ENCODE measurements at places on chromosomes 2 and 18.

DNA sequence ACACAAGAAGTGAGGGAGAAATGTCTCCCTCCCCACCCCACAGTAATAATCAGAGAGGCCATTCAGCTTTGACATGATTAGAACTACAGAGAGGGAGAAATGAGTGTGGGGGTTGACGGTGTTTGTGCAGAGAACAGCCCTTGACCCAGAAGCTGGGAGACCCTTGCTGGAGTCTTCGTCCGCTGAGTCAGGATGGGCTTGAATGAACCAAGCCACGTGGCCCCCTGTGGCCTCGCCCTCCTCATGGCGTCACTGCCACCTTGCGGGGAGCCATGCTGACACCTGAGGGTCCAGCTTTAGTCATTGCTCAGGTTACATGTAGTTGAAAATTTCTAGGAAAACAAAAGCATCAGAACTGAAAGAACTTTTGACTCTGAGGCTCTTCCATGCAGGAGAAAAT is 101.2 kb downstream of the DGKD start:
- no peak for DNase-seq

- DNase-seq: no peak
Measured at GRCh38 chr18:21257386-21257785, 15.4 kb downstream of the GREB1L start.

DNA sequence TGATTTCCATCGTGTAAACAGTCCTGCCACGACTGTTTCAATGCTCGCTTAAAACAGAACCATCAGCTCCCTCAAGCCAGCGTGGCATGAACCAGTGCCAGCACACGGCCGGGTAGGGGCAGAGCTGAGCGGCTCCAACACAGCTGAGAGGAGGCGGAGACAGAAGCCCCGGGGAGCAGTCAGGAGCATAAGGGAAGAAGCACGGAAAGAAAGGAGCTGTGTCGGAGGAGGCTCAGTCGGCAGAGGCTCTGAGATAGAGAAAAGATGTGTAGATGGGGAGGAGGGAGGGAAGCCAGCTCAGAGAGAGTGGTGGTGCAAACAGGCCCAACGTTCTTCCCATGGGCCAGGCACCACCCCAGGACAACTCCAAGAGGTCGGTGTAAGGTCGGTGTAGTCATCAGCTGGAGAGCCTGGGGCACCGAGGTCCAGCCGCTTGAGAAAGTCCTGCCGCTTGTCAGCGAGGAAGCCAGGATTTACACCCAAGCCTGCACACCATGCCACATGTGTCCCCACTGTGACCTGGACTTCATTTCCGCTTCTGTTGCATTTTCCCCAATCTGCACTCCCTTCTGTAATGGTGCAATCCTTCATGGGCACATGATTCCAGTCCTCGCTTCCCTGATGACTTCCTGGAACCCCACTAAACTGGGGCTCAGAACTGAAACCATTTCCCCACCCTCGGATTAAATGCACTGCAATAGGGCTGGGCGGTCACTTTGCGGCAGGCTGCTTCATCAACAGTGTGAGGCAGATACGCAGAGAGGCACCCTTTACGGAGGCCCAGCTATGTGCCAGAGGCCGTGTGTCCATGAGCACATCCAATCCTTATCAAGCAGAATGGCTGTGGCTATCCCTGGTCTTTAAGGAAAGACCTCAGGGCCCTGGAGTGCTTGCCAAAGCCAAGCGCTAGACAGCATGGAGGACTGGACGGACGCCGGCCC is 43.5 kb downstream of the CYP27C1 start:
- DNase-seq: no peak

DNA sequence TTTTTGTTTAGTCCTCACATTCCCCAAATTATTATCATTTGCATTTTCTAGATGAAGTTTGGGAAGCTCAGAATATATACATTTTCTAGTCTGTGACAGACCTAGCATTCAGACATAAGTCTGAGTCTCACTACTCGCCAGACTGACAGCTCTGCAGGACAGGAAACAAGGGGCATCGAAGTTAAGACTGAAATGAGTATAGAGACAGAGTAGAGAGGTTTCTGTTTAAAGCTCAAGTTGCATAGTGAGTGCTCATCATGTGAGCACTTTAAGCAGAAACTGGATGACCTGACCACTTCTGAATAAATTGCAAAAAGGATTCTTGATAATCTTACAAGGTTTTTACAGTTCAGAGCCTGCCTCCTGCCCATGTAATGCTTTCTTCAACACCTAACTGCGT is 1.1 kb downstream of the HADHB start:
- DNase-seq: no peak

GRCh38 chr2:127637236-127637630 is 8.7 kb upstream of the GPR17 start:
- DNase-seq: no peak

DNA sequence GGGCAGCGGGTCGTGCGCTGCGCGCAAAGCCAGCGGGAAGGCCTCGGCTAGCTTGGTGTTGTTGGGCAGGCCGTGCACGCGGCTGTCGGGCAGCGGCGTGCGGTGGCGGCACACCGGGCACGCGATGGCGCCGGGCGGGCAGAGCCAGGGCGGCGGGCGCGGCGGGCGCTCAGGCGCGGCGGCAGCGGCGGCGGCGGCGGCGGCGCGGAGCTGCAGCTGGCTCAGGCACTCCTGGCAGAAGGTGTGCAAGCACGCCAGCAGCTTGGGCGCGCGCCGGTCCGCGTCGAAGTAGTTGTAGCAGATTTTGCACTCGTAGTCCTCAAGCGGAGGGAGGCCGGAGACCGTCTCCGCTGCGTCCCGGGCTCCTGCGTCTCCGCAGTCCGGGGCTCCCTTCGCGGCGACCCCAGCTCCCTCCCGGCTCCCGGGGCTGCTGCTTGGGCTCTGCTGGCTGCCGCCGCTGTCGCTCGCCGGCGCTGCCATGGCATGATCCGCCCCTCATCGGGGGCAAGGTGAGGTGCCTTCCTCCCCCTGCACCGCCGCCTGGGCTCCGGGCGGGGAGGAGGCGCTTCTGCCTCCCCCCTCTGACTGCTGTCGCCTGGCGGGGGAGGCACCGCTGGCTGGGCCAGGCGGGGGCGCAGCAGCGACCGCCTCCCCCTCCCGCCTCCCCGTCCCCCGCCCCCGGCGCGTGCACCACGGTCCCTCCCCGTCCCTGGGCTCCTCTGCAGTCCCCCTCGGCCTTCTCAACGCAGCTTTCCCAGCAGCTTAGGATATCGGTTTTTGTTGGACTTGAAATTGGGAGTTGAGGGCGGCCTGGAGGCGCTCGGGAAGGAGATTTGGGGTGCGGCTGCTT is 21.0 kb upstream of the PAX3 start:
- DNase-seq: no peak

DNA sequence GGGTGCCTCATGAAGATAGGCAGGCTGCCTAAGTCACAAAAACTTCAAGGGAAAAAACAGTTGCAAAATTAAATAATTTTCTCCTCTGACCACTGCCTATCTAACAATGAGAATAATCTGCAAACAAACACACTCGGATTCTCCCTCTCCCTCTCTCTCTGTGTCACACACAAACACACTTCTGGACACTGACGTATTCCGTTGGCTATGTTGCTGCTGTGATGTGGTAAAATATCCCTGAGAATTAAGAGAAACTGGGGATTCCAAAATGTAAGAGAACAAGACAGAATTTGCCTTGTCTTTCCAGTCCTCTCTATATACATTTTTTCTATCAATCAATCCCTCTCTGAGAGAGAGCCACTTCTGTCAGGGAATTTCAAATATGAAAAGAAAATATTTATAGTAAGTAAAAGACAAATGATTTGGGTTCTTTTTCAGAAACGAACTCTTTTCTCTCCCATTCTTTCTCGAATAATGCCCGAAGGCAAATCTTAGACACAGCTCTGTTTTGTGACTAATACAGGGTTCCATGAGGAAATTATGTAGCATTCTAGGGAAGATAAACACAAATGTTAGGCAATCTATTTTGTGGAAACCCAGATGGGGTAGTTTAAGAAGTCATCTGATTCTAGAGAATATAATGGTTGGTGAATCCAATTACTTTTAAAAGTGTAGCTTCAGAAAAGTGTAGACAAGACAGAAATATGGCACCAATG is 310.3 kb upstream of the CYP26B1 start:
- DNase-seq: no peak

- no peak for DNase-seq
Measured at GRCh38 chr18:32730620-32731091, 42.2 kb downstream of the KLHL14 start.

GRCh38 chr18:63237881-63238692 is 81.5 kb downstream of the BCL2 start:
- DNase-seq: no peak

- no peak for DNase-seq
Measured at GRCh38 chr18:35117951-35118411, 76.8 kb downstream of the MAPRE2 start.

DNA sequence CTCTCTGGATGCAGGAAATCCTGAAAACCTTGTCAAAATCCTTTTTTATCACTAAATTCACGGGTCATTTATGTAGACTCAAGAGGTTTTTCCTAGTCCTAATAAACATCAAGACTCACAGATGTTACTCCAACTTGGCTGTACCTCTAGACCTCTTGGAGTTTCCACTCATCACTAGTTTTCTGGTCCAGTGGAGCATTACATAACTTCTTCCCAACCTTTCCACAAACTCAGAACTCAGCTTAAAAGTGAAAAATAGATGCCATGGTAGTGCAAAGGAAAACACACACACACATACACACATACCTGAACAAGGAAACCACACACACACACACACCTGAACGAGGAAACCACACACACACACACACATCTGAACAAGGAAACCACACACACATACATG is 807.2 kb downstream of the LRP1B start:
- DNase-seq: no peak

GRCh38 chr2:164514491-164514890 is 106.8 kb downstream of the GRB14 start:
- DNase-seq: no peak

DNA sequence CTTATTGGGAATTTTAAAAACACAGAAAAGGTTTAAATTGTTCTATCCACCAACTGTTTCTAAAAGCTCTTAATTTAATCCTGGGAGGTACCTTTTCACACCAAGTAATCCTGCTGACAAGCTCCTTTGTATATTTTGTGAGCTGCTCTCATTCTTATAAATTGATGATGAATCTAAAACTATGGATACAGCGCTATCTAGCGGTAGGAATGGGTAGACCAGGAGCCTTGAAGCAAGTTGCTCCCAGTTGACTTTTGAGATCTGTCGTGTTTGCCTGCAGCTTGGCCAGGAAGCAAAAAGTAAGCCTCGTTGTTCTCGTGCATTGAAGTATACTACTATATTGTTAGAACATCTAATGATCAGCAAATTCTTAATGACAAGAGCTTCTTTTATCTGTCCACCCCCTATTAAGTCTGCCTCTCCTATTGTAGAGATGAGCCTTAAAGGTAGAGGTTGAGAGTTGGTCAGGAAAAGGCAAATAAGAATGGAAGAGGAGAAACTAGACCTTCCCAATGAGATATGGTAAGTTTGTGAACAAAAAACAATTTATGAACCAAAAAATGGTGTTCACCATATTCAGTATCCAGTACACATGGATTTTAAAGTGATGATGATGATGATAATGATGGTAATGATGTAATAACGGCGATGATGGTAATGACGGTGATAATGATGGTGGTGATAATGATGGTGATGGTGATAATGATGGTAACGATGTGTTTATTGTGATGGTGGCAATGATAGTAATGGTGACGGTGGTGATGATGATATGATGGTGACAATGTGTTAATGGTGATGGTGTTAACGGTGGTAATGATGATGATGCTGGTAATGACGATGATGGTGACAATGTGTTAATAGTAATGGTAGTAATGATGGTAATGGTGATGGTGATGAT is 212.1 kb upstream of the NCKAP5 start:
- DNase-seq: no peak

GRCh38 chr18:48735681-48736255 is 196.9 kb downstream of the CTIF start:
- DNase-seq: no peak

- no peak for DNase-seq
Measured at GRCh38 chr2:218887079-218887478, 6.4 kb downstream of the WNT10A start.

DNA sequence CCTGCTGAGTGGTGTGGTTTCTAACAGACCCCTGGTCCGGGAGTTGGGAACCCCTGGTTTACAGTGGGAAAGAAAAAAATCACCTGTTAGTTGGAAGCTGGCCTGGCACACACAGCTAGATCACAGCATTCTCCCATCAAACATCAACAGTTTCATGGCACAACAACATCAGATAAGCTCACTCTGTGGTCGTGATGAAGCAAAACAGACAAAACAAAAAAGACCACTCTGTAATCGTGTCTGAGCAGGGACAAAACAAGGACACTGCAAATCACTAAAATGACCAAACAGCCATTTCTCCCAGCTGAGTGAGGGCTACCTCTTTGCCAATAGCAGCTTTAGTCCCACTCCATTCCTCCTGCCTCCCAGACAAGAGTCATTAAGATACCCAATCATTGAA is 9.0 kb upstream of the IMPACT start:
- no peak for DNase-seq

GRCh38 chr2:236874866-236875481 is 210.7 kb upstream of the COPS8 start:
- DNase-seq: no peak

Measured in stimulated activated CD4-positive, alpha-beta T cell treated with anti-CD3 and anti-CD28 coated beads, Interleukin-1b, Interleukin-23, amount 100 ng/mL, for 1 hour (primary cell).